ENCODE measurements at places on chromosomes 5 and 9.
A peak's percentile ranks its signal among the peaks of the same experiment; 100 is the strongest.

GRCh38 chr5:41465493-41466171 lies 44.8 kb downstream of the PLCXD3 start:
- DNase-seq: no peak

- DNase-seq: no peak
Measured at GRCh38 chr9:77531400-77531799, 116.7 kb downstream of the GNA14 start.

GRCh38 chr5:122435761-122436160 lies 123.7 kb downstream of the SNCAIP start:
- no peak for DNase-seq

GRCh38 chr9:22102146-22103053 lies 93.3 kb upstream of the CDKN2B start:
- DNase-seq: no peak

DNA sequence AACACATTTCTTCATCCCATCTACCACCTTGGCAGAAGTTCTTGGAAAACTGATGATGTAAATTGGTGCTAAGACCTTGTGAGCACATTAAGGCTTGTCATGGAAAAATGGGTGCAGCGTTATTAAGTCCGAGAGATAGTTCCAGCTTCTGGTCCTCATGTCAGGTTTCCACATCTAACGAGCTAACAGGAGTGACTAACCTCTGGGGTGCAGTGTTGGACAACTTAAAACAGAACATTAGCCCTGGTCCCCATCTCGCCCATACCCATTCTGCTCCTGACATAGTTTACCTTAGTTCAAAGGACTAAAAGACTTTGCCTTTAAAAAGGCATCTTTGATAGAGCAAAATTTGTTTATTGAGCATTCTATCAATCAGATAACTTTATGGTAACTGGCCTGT lies 128.0 kb downstream of the SLC1A3 start:
- peak; percentile 24 for DNase-seq

- DNase-seq: peak; percentile 39
Measured at GRCh38 chr5:100306000-100306399, 229.2 kb upstream of the FAM174A start.

GRCh38 chr5:176692326-176692725 lies 45.0 kb downstream of the TSPAN17 start:
- no peak for DNase-seq

GRCh38 chr5:142248853-142249462 lies 75.9 kb downstream of the SPRY4 start:
- no peak for DNase-seq

GRCh38 chr5:122723606-122724352 lies 51.1 kb upstream of the SNX2 start:
- DNase-seq: peak; percentile 18

DNA sequence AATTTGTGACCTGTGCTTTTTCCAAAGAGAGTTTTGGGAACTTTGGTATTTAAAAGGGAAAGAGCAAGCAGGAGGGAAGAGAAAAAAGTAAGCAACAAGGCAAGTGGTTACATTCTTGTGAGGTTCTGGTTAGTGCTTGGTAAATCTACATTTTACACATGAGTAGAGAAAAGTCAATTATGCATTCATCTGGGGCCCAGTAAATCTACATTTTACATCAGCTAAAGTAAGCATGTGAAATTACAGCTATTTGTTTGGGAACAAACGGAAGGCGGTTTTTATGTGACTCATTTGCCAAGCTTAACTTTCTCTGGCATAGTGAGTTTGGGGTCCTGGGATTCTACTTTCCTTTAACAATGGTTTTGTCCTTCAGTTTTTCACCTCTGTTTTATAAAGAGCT lies 102.2 kb downstream of the SNX18 start:
- DNase-seq: no peak

GRCh38 chr5:58491216-58491892 lies at the start of gene GAPT:
Gene GAPT (plus strand): TSS chr5:58491435. CDS start chr5:58494537, 3,102 bp downstream.
- no peak for DNase-seq

DNA sequence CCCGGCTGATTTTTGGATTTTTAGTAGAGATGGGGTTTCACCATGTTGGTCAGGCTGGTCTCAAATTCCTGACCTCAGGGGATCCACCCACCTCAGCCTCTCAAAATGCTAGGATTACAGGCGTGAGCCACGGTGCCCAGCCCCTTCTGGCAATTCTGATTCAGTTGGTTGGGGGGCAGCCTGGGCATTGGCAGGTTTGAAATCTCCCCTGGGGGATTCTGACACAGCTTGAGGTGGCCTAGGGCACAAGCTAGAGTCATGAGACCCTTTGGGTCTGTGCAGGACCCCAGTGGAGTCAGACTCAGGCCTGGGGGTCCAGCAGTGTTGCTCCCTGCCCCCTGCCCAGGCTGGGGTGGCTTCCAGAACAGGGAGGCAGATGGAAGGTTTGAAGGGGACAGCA lies 239.8 kb downstream of the PBX3 start:
- no peak for DNase-seq

DNA sequence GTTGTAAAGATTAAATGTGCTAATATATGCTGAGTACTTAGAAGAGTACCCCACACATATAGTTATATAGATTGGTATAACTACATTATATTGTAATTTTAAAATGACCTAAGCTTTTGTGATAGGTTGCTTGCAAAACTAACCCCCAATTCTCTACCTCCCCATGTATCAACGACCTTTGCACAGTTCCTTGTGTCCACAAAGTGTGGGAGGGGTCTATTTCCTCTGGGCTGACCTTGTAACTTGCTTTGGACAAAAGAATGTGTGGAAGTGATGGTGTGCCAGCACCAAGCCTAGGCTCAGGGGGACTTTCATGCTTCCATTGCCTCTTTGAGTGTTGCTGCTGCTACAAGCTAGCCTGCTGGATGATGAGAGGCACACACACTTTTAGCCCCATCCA lies 20.6 kb downstream of the C5 start:
- DNase-seq: no peak

DNA sequence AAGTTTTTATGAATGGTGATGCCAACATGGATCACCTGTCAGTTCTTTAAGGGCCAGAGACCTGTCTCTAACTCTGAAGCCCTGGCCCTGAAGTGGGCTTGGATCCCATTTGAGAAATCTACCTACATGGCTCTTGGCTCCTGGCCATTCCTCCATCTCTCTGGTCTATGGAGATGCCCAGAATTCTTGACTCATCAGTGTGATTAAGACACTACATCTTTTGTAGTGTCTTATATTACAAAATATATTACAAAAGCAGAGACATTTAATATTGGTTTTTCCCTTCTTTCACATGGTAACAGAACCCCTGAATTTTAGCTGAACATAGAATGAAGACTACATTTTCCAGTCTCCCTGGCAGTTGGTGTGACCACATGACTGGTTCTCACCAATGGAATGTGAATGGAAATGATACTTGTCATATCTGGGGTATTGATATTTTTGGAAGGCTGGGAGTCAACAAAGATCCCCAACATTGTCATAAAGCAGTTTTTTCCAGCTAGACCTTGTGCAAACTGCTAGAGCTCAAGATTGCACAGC lies 198.3 kb downstream of the SREK1 start:
- DNase-seq: no peak

DNA sequence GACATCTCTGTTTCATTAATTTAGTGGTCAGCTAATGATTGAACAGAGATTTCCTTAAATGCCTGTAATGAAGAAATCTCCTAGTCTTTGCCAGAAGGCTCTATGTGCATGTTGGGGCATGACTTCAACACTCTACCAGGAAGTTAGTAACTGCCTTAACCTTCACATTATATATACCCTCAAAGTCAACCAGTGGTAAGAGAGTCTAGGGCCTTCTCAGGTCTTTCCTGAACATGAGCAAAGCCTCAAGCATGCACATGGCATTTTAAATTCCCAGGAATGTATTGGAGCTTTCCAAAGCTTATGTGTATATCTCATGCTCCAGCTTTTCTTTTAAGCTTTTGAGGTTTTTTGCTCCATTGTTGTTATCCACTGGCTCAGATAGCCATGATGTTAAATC lies 388.3 kb downstream of the ARRDC3 start:
- peak; percentile 49 for DNase-seq

DNA sequence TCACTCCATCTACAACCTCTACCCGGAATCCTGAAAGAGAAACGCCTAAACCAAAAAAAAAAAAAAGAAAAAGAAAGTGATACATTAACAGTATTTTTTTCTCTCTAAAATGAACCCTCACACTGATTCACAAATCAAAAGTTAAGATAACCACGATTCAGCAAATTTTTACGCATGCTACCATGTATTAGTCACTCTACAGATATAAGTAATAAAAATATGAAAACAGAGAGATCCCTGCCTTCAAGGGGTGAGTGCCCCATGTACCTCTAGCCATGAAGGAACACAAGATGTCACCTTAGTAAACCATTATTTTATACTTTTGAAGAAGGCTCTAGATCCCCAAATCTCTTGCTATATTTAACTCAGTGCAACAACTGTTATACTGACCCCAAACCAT lies 33.4 kb downstream of the CEMIP2 start:
- no peak for DNase-seq

GRCh38 chr5:132687995-132688394 lies 14.2 kb downstream of the IL4 start:
- no peak for DNase-seq

- no peak for DNase-seq
Measured at GRCh38 chr9:38393128-38393796, 760 bp downstream of the ALDH1B1 start.

DNA sequence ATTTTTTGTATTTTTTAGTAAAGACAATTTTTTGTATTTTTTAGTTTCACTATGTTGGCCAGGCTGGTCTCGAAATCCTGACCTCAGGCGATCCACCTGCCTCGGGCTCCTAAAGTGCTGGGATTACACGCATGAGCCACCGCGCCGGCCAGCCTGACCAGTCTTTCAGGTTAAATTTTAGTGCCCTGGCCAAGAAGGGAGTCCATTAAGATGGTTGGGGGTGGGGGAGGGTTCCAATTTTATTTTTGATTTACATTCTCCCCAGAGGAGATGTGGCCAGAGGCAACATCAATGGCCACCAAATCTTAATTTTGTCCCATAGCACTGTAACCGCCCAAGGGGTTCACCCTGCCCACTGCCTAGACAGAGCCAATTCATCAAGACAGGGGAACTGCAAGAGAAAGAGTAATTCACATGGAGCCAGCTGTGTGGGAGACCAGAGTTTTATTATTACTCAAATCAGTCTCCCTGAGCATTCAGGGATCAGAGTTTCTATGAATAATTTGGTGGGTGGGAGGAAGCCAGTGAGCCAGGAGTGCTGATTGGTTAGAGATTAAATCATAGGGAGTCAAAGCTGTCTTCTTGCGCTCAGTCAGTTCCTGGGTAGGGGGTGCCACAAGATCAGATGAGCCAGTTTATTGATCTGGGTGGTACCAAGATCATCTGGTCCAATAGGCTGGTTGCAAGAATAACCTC lies 24.7 kb downstream of the TBCA start:
- DNase-seq: no peak

GRCh38 chr9:3856592-3856991 lies 330.8 kb upstream of the RFX3 start:
- no peak for DNase-seq

DNA sequence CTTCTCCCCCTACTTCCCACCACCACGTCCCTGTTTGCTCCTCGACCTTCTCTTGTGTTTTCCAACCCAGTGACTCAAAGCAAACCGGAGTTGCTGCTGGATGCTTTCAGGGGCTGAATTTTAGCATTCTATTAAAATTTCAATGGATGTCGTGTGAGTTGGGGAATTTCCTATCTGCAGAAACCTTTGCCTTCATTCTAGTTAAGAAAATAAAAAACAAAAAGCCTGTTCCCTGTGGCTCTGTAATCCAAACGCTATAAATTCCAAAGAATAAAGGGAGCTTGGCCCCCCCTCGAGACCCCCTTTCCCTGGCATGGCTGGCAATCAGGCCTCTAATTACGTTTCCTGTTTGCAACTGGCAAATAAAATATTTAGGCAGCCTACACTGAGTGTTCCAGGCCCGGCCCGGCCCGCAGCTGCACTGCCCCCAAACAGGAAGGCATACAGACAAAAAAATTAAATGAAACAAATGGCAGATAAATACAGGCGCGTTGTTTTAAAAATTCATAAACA lies 139.4 kb upstream of the PPP1R26 start:
- no peak for DNase-seq

DNA sequence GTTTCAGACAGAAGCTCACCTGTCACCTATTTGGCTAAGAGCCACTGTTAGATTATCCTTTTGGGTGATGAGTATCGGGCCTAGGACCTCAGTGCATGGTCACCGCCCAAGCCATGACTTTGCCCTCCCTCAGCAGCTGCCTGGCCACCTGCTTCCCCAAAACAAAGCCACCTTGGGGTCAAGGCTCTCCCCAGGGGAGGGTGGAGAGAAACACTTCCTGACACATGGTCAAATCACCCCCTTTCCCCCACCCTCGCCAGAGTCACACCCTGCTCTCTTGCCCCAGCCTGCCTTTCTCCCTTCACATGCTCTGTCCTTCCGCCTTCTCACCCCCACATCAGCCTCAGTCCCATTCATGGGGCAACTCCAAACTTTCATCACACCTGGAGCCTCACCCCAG lies 1.7 kb upstream of the HBEGF start:
- DNase-seq: no peak

DNA sequence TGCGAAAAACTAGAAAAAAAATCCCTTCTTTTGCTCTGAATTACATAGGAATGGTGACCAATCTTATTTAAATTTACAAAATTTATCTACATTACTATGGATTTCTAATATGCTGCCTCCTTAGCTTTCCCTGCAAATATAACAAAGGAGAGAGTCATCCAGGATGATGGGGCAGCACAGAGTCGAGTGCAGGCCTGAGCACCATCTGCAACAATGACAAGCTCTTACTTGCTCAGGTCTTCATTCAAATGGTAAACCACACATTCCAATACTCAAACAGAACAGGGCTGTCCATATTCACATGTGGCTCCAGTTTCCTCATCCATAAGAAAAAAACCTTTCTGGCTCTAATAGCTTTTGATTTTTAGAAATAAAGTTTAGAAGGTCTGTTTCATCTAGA lies 33.5 kb upstream of the ZNF354B start:
- DNase-seq: no peak

- peak; percentile 83 for DNase-seq
Measured at GRCh38 chr5:150409638-150410523, 2.8 kb downstream of the CD74 start.

DNA sequence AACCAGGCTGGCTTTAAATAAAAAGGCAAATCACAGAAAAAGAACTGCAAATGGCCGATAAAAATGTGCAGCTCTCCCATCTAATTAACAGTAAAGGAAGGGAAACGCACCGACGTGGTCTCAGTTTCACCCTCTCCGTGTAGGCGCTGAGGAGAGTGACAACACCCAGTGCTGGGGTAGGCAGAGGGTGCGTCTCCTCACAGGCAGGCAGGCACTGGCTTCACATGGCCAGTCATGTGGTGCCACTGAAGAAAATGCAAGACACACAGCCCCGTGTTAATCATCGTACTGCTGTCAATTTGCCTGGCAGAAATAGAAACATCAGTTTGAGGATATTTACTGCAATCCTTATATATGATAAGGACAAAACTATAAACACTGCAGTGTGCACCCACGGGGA lies 178.4 kb downstream of the FANCC start:
- DNase-seq: peak; percentile 38

DNA sequence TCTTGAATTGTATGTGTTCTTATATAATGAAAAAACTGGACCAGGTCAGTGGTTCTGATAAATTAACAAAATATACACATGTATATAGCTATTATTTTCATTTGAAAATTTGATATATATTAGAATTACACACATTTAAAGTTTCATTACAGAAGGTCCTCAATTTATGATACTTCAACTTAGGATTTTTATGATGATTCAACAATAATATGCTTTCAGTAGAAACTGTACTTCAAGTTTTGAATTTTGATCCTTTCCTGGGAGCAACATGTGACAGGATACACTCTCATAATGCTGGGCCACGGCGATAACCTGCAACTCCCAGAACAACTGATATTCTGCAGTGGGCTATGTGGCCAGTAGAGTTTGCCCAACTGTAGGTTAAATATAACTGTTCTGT lies 344.7 kb downstream of the TAF11L14 start:
- DNase-seq: no peak

GRCh38 chr9:32866273-32866672 lies 82.9 kb downstream of the TMEM215 start:
- no peak for DNase-seq

Data from kidney tubule cell (primary cell).